ENCODE measurements at places on chromosomes 5 and 9.

DNA sequence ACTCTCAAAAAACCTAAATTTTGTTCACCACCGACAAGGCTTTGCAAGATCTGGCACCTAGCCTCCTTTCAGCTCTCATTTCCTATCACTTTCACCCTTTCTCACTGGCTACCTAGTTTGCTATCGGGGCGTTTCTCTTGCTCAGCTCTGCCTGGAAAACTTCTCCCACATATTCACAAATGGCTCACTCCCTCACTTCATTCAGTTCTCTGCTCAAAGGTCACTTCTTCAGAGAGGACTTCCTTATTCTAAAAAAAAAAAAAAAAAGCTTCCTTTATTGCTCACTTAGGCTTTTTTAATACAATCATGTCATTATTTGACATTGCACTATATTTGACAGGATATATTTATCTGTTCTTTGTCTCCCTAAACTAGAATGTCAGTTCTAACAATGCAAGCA is 2.1 kb upstream of the SLC25A46 start:
- no peak for DNase-seq

DNA sequence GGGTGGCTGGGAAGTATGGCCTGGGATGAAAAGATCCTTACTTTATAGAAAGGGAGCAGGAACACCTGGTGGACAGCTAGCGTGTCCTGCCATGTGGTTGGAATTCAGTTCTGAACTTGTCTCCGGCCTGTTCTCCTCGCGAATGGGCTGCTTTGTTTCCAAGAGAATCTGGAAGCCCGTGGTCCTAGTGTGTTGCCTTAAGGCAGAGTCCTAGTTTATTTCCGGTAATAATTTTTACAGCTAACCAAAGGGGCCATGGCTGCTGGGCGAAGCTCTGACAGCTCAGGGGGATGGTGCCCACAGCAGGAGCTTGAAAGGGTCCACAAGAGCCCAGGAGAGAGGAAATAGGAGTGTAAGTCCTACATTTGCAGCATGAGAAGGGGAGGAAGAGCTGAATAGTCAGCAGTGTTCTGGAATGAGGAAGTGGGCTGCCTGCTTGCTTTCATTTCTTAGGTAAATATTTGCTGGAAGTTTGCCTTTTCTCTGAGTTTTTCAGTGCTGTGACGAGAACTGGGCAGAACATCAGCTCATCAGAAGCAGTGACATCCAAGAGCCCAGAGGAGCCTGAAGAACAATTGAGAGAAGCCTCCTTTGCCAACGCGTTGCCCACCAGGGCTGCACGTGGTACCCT is 13.1 kb upstream of the IGFBPL1 start:
- DNase-seq, result no peak

DNA sequence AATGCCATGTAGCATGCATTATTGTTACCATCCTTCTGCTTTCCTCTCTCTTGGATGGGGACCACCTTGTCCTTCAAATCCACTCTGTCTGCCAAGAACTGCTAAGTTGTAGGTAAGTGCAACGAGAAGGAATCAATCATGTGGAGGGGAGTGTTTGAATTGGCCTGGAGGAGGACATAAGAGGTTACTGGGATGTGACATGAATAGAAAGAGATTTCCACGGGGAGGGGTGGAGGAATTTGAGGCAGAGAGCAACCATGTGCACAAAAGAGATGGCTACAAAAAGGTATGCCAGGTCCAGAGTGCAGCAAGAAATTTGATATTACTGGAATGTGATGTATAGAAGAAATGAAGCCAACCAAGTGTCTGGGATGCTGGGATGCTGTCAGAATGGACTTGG is 648.9 kb upstream of the KLF4 start:
- DNase-seq, result no peak

GRCh38 chr9:127578952-127579853 is 32.9 kb upstream of the STXBP1 start:
- peak; percentile 47 for DNase-seq

- DNase-seq, result no peak
Measured at GRCh38 chr5:180020176-180020575, 51.4 kb downstream of the RNF130 start.

GRCh38 chr5:14534773-14535172 is 46.8 kb upstream of the OTULINL start:
- DNase-seq, result no peak

- peak; percentile 37 for DNase-seq
Measured at GRCh38 chr9:4315582-4316215, 15.8 kb upstream of the GLIS3 start.

GRCh38 chr5:32805971-32806638 is 95.0 kb downstream of the NPR3 start:
- no peak for DNase-seq

DNA sequence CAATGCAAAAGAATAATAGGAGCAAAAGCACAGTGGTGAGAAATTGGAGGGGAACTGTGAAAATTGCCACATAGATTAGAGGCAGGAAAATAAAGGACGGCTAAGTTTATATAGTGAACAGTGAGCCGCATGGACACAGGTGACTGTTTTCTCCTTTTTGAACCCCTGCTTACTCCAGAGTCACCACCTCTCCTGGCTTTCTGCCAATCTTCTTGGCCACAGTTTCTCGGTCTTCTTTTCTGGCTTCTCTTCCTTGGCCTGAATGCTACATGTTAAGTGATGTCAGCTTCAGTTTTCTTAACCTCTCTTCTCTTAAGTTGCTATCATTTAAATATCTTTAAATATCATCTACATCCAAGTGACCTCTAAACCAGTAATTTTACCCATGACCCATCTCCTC is 47.3 kb upstream of the CDKN2B start:
- DNase-seq, result no peak

GRCh38 chr9:133854765-133855164 is 116.6 kb upstream of the SARDH start:
- no peak for DNase-seq

- DNase-seq, result no peak
Measured at GRCh38 chr9:4615778-4616177, 46.3 kb upstream of the PLPP6 start.

GRCh38 chr5:113264046-113264445 is 170.7 kb downstream of the TSSK1B start:
- DNase-seq, result no peak
